ENCODE measurements at places on chromosomes 12 and 14. TPM values are rescaled to one million over a fixed set of nuclear protein-coding genes. Genes with fewer than 3 reads are reported as not detected.

The TNFAIP2 gene
- total RNA-seq: 45.7 TPM

The OR4E2 gene
- total RNA-seq: not detected

The C12orf50 gene
- total RNA-seq: 0.26 TPM

The SLCO1B1 gene
- not detected for total RNA-seq

The KRT1 gene
- total RNA-seq: 0.42 TPM

The NT5DC3 gene
- 13.1 TPM for total RNA-seq

The OAS2 gene
- 14.0 TPM for total RNA-seq

The FAM186B gene
- 0.16 TPM for total RNA-seq

The CYP46A1 gene
- 2.7 TPM for total RNA-seq

The PLD4 gene
- 6.8 TPM for total RNA-seq

The STYX gene
- total RNA-seq: 32.3 TPM

The CLEC4D gene
- 0.32 TPM for total RNA-seq

The BICDL1 gene
- 2.4 TPM for total RNA-seq

The TAC3 gene
- 21.2 TPM for total RNA-seq

The GALNT16 gene
- 11.4 TPM for total RNA-seq

The A2ML1 gene
- 4.1 TPM for total RNA-seq

The TEAD4 gene
- total RNA-seq: 3.7 TPM

The LRRK2 gene
- total RNA-seq: 44.1 TPM

The SLC17A8 gene
- total RNA-seq: 0.95 TPM

The ANKRD9 gene
- 4.3 TPM for total RNA-seq

The KRT3 gene
- not detected for total RNA-seq
